CD4-positive, alpha-beta T cell treated with Interleukin-1 beta for 1 hour (primary cell): ENCODE measurements at places on chromosomes 3 and 15.
A peak's percentile ranks its signal among the peaks of the same experiment; 100 is the strongest.

DNA sequence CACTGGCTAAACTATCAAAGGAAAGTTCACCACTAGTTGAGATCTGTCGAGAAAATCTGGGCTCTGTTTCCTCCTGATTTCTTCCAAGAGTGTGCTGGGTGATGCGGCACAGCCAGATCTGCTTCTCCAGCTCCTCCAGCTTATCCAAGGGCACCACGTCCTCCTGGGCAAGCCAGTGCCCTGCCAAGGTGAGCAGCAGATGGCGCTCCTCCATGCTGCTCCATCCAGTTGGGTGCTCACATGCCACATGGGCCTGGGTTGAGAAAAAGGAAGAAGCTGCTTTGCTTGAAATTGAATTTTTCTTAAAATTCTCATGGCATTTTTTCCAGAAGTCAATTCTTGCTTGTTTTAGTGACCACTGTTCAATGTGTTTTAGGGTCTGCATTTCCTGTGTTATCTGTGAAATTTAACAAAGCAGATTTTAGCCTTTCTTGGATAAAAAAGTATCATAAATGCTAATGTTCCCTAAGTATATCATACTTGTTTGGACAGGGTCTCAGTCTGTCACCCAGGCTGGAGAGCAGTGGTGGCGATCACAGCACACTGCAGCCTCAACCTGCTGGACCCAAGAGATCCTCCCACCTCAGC is 47.3 kb downstream of the EIF3J start:
- peak; percentile 61 for DNase-seq

DNA sequence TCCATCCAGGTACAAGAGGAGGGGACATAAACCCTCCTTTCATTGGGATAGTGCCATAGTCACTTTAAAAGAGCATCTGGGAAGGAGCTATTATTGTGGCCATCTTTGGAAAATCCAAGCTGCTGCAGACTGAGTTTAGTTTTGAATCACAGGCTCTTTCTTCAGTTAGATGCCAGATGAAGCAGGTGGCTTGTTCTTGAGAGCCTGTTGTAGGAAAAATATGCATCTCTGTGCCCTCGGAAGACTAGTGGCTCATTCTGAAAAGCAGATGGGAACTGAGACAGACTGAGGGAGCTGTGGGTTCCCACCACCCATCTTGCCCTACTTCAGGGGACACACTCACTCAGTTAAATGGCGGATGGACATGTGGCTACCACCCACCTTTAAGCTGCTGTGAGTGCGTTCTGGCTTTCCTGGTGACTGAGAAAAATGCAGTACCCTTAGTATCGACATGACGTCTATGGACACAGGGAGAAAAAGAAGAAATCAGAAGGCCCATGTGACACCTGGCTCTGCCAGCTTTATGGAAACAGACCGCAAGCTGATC is 50.2 kb downstream of the RARB start:
- no peak for DNase-seq

DNA sequence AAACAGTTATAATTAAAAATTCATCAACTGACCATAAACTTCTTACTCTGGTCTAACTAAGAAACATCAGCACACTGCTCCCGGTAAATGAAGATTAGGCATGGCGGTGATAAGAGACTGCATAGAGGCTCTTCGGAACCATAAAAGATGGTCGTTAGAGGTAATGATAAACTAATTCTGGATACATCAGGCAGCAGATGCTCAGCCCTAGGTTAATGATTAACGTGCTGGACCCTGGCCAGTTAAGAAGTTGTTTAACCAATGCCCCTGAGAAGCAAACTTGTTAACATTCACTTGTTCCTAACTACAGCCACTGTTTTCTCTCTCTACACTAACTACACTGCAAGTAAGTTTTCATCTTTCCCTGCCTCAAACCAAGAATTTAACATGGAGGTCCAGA is 111.5 kb downstream of the PDZRN3 start:
- DNase-seq: no peak

DNA sequence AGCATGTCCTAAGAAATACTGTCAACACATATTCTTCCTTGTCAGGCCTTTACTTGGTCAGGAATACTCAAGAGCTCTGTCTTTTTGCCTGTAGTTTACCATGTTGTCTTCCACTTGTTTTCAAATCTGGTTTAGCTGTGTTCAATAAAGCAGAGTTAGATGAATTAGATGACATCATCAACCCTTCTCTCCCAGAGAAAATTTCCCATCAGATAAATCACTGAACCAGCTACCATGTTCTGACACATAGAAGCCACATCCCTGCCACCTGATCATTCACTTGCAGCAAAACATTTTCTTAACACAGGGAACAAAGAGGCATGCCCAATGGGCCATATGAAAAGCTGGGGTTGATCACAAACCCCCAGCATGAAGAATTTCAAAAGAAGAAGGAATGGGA is 42.1 kb downstream of the TERC start:
- no peak for DNase-seq

DNA sequence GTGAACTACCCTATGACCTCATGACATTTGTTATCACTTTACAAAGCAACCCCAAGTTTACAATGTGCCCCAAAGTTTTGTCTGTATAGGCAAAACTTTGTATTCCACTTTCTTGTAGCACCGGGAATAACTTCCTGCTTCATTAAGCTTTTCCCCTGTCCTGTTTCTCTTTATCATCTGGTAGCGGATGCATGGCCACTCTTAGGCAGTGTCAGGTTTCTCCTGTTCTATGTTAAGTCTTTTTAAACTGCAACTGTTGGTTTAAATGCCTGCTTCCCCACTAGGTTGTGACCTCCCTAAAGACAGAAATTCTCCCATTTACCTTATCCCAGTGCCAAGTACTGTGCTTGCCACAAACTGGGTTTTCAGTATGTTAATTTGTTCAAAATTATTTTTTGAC is 433.6 kb upstream of the DPH6 start:
- DNase-seq: no peak
